ENCODE measurements at places on chromosomes 11 and 22. TPM values are rescaled to one million over a fixed set of nuclear protein-coding genes. Genes with fewer than 3 reads are reported as not detected.

FJX1 gene
- 51.8 TPM for polyA plus RNA-seq

- no peak for DNase-seq
Observed at GRCh38 chr22:45314786-45315185, 5.1 kb downstream of the FAM118A start.

- no peak for DNase-seq
Observed at GRCh38 chr11:83371489-83371888, 85.3 kb upstream of the CCDC90B start.

DNA sequence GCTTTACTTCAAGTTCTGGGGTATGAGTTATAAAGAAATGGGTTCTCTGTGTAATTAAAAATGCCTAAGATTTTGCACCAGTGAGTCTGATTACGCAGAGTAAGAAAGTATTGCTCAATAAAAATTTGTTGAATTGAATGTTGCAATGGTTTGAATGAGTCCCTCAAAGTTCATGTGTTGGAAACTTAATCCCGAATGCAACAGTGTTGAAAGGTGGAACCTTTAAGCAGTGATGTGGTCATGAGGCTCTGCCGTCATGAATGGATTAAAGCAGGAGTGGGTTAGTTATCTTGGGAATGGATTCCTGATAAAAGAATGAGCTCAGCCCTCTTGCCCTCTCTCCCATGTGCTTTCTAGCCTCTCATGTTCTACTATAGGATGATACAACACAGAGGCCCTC is 52.6 kb upstream of the SESN3 start:
- DNase-seq = no peak

PTGDR2 gene
- 3.2 TPM for polyA plus RNA-seq

DNA sequence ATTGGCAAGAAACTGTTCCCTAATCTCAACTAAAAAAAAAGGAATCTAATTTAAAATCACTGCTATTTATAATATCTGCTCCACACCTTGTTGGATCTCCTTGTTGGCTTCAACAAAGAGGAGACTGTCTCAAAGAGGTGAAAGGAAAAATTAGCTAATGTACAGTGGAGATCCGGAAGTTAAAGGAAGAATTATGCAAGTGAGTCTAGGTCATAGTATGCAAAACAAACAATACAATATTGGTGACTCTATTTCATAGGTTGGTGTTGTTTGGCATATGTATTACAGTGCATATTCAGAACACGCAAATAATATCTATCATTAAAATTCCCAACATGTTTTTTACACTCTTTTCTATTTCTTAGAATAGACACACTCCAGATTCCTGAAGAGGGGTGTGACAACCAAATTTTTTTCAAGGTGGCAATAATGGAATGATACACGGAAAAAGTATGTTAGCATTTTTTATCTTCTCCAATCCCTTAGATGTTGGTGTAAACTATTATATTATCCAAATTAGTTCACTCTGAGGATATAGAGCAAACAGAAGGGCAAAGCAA is 685.3 kb downstream of the KCNA4 start:
- DNase-seq = no peak

IFTAP gene
- polyA plus RNA-seq = 43.5 TPM

BET1L gene
- 26.3 TPM for polyA plus RNA-seq

BCO2 gene
- 12.3 TPM for polyA plus RNA-seq

DNA sequence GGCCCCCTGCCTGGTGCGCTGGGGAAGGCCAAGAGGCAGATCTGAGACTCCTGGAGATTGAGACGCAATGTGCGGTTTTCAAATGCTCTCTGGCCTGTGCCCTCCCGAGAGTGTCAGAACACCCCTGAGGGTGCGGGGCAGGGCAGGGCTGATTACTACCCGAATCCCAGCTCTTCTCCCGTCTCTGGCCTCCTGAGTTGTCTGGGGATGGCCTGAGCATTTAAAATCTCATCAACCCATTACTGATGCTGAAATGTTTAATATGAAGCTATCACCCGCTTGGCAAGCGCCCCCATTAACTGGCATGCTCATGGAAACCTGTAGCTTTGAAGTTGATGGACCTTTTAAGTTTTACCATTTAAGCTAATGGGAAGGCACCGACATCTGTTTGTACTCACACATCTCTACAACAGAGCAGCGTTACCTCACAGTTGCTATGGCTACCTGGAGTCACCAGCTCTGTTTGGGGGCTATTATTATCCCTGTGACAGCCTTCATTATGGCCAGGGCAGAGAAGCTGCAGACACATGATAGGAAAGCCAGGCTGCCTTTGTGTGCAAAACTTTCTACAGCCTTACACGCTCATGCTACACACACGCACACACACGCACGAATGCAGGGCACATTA is 3.6 kb upstream of the MB start:
- no peak for DNase-seq

DNA sequence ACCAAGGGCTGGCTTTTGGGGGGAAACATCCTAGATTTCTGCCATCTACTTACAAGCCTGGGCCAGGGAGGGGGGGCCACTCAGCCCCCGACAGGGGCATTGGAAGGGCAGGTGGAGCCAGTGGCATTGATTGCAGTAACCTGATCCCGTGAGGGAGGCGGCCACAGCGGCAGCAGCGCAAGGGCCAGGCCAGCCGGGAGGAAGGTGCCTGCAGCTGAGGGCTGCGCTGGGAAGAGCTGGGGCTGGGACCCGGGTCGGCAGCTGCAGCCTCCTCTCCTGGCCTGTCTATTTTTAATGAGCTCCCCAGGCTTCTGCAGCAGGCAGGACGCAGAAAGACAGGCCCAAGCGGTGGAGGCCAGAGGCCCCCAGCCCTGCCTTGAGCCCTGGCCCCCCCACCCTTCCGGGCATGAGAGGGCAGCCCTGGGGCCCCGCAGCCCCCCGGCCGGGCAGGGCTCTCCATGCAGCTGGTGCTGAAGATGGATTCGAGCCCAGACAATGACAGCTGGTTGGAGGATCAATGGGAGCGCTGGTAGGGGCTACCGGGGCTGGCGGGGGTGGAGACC is 10.6 kb downstream of the FREY1 start:
- DNase-seq = peak; percentile 61

P2RX6 gene
- polyA plus RNA-seq = 8.4 TPM

DNA sequence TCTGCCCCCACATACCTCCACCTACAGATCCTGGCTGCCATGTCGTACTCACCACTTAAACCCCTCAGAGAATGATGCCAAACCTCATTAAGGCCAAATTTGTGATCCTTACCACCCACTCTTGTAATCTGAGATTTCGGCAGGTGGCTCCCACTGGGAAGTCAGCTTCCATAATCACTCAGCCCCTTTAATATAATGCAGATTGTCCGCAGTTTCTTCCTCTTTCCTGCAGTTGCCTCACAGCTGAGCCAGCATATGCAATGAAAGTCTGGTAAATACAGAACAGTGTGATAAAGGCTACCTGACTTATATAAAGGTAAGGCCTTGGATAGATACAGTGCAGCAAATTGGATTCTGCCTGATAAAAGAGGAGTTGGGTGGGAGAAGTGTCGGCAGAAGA is 515.2 kb upstream of the TENM4 start:
- DNase-seq = no peak

HEPHL1 gene
- 0.06 TPM for polyA plus RNA-seq

- DNase-seq = no peak
Observed at GRCh38 chr11:32168924-32169323, 78.0 kb downstream of the RCN1 start.
